ENCODE measurements at places on chromosomes 6 and 20.

DNA sequence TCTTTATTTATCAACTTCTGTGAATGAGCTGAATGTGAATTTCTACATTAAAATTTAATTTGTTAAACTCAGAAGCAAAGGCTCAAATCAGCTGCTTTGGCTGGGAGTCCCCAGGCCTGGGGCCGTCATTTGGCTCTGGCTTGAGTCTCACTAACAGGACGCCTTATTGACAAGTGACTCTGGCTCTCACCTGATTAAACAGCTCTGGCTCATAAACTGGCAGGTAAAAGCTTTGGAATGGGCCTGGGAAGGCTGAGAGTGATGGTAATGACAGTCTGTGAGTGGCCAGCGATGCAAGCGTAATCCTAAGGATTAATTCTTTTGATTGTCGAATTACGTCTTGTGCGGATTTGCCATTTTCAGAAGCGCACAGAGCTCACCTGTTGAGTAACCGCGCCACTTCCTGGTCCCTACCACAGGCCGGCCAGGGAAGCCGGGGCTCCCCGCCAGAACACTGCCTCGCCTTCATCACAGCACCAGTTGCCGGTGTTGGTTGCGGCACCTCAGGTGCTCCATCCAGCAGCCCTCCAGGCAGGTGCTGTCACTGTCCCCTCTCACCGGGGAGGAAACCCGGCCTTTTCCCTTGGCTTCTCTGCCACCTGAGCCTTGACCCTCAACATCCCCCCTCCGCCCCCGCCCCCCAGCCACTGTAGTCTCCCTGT is 110.7 kb downstream of the ZDHHC14 start:
- no peak for DNase-seq

DNA sequence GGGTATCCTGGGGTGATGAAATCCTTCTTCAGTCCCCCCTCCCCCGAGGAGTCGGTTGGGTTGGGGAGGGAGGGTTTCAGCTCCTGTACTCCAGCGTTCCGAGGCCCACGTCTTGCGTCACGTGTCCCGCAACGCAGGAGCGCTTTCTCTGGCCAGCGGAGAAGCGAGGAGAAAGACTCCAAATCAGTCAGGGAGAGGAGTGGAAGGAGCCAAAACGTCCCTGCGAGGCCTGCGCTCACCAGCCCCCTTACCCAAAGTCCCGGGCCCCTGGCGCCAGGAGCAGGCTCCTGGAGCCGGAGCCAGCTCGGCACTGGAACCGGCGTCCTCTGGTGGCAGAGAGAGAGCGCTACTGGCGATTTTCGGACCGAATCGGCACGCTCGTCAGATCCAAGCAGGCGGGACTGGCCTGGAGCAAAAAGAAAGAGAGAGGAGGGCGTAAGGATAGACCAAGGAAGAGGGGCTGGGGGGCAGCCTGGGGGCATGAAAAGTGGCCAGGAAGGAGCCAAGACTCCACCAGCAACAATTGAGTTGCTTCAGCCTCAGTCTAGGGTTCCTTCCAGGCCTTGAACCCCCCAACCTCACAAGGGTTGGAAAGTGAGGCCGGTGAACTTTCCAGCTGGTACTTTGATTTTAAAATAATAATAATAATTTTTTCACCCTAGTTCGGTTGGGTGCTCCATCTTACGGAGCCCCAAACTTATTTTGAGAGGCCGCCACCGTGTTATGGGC is at the start of gene GNAS:
Gene GNAS (plus strand): TSS at position 174 of the 729 bp plus-strand sequence.
- peak; percentile 58 for DNase-seq

- DNase-seq, result peak; percentile 11
Measured at GRCh38 chr6:30964075-30964474, 19.4 kb upstream of the MUC21 start.

DNA sequence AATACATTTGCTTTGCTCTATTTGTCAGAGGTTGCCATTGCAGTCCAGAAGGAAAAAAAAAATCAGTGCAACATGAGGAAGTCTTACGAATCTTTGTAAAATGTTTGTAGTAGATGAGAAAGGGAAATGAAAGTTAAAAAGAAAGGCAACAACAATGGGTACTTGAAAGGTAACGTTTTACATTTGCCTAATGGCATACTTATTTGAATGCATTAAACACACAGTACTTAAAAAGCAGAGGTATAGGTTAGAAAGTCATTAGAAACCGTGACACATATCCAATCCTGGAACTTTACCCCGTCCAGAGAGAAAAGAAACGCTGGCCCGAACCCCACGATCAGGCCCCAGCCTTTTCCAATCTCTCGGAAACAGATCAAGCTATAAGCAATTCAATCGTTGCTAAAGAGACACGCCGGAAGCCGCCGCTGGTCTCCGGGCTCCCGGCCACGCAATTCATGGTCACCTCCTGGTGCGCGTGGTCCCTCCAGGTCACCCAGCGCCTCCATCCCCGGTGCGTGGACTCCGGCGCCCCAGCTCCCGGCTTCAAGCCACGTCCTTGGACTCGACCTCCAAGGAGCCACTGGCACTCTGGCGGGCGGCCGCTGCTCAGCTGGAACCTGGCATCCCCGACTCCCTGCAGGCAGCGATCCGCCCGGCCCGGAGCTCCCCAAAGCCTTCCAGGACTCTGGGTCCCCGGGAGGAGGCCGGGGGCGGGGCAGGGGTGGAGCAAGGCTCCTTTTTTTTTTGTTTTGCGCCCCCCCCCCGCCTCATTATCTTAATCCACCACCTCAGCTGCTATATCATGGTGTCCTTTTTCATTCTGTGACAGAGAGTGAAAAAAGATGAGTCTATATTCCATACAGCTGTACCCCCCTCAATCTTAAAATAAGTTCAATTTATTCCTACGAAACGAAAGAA is at the start of gene SLC18B1:
Gene SLC18B1 (minus strand): TSS at position 687 of the 918 bp plus-strand sequence. CDS start 181 bp downstream, at position 506.
- peak; percentile 50 for DNase-seq

GRCh38 chr20:57586370-57586793 is 25.5 kb downstream of the PCK1 start:
- DNase-seq, result no peak

Measured in stimulated activated CD4-positive, alpha-beta T cell treated with anti-CD3 and anti-CD28 coated beads, Interleukin-1b, Interleukin-23, amount 100 ng/mL, for 48 hours (primary cell).